ENCODE measurements at places on chromosomes 2 and 18.

DNA sequence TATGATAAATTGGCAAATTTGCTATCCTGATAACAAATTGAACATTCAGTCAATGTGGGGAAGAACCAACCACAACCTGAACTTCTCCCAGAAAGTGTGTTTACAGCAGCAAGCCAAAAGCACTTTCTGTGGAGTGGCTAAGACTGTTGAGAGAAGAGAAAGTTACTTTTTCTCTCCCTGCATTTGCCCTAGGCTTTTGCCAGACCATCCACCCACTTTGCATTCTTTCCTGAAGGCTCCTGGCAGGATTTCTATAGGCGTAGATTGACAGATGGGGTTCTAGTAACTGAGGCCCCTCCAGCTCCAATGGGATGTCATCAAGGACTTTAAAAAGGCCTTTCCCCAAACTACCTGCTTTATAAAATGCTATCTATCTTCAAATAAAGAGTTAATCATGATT lies 215.2 kb downstream of the GULP1 start:
- no peak for DNase-seq

DNA sequence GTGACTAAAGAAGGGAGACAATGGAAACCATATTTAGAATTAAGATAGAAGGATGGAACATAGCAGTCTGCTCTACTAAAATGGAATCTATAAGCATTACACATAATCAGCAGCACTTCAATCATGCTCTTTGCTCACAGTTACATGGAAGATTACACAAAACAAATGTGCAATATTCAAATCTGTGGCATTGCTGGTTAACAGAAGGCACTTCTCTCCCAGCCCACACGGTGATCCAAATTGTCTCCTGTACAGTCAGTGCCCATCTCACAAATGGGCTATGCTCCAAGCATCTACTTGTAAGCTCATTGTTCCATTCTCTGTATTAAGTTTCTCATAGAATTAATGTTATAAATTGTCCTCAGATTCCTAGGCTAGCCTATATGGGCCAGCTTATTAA lies 716.6 kb downstream of the NRXN1 start:
- no peak for DNase-seq

DNA sequence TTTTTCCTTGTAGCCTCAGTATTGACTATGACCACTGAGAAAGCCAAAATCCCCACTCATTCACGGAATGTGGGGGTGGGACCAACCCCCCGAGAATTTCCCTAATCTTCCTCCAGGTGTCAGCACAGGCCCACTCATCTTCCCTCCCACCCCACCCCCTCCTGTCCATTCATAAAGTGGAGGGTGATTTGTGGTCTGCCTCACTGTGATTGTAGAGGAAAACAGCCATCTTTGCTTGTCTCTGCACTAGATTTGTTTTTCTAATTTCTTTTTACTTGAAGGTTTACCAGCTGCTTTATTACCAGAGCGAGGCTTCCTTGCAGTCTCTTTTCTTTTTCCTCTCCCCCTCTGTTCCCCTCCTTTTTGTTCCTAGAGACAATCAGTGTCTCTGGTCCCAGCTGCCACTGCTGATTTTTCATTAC lies 171.8 kb downstream of the ICOS start:
- DNase-seq = no peak

DNA sequence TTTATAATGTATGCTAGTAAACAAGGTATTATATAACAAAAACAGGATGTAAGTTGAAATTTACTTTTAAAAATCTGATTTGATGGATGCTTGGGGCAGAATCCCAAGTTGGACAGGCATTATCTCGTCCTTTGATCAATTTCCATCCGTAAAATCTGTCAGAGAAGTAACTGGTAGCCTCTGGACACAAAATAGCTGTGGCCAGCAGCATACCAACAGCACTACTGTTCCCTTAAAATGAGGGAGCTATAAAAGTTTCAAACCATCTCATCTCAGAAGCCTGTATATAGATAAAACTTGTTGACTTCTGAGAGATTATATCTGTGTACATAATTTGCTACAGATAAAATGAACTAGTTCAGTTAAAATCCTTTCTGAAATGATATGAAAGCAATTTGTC lies 14.7 kb upstream of the METAP1D start:
- DNase-seq = no peak

- DNase-seq = no peak
Measured at GRCh38 chr18:47928466-47928865, 2.0 kb downstream of the SMAD2 start.

DNA sequence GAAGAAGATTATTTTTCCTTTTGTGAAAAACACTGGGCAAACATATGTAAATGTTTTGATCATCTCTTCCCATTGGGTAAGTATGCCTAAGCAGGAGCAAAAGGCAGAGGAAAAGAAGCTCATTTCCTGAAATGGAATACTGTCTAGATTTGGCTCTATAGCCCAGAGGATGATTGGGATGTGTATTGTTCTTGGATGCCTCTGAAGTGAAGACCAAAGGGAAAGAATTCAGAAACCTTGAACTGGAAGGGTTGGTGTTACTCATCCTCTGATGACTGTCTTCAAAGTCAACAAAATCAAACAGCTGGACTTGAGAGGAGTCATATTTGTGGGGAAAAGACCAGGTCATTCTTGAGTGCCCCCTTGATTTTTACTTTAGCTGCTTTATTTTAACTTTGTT lies 112.6 kb upstream of the NT5C1B start:
- DNase-seq = no peak

DNA sequence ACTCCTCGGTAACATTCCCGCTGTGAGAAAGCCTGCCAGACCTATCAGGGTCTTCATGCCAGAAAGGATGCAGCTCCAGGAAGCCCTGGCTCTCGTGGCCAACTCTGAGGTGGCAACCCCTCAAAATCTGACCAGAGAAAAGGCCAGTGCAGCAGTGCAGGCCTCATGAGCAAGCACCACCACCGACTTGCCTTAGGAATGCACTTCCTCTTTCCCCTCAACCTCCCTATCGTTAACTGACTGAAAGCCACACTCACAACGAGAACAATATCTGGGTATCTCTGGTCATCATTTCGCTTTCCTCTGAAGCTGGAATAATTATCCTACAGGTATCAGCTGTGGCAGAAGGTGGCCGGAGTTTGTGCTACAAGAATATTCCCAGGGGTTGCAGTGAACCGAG lies 101.4 kb upstream of the POU3F3 start:
- DNase-seq = no peak

- no peak for DNase-seq
Measured at GRCh38 chr2:191935247-191935646, 88.4 kb upstream of the CAVIN2 start.

DNA sequence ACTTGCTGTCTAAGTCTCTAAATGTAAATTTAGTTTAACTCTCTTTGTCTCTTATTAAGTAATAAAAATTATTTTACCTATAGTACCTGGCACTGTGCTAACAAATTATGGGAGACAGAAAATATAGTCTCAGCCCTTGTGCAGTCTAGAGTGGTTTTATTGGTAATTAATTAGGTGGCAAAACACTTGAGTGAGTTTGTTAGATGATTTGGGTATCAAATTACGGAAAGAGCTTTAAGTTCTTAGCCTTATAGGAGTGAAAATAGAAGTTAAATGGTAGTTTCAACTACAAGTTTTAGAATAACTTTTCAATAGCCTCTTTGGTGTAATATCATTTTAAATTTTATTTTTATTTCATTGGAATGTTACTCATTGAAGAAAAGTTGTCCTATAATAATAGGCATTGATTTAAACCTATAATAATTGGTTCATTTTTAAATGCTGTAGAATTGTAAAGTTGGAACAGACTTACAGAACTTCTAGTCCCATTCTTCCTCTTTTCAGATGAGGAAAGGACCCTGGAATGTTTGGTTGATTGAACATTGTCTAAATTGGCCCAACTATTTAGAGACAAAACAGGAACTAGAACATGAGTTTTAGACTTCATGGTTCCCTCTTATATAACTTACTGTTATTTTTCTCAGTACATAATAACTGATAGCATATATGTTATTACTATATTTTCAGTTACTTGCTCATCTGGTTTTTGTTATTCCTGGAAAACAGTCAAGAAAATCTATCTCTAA lies 10.2 kb upstream of the HTR2B start:
- DNase-seq = no peak

GRCh38 chr2:237474442-237474911 lies 12.6 kb upstream of the MLPH start:
- DNase-seq = no peak

- no peak for DNase-seq
Measured at GRCh38 chr18:5294113-5294456, 1.4 kb downstream of the ZBTB14 start.

GRCh38 chr2:131641414-131642206 lies 113.9 kb downstream of the CCDC74A start:
- no peak for DNase-seq

DNA sequence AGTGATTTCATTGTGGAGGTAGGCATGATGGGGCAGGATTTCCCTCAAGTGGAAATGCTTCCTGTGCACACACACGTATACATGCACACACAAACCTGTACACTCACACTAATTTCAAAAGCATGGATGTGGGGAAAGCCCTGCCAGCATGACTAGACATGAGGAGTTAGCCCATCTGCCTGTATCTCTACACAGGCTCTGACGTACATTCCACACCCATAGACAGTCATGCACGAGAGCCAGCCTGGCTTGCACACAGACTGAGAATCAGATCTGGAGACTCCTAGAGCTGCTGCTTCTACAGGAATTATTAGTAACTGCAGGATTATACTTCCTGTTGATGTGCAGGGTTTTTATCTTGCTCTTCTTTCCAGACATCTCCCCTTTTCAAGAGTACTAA lies 27.3 kb upstream of the NFU1 start:
- no peak for DNase-seq

GRCh38 chr2:68715353-68716041 lies 19.1 kb upstream of the ARHGAP25 start:
- DNase-seq = no peak

GRCh38 chr2:167431949-167432348 lies 543.7 kb downstream of the XIRP2 start:
- DNase-seq = no peak

GRCh38 chr18:10315522-10315921 lies 138.9 kb upstream of the APCDD1 start:
- no peak for DNase-seq

- DNase-seq = no peak
Measured at GRCh38 chr2:122094557-122094956, 339.1 kb downstream of the TSN start.

DNA sequence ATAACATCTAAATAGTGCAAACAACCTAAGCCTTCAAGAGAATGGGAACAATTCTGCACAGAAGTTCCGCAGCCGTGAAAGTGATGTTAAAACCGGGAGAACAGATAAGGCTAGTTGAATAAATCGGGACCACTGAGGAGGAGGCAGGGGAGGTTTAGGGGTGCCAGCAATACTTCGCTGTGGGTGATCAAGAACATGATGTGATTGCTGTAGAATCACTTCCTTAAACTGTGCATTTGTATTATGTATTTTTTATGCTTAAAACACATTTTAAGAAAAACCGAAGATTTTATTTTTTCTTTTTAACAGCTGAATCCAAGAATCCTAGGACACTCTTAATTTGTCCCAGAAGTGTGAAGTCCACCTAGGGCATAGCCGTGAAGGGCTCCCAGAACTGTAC lies 33.6 kb downstream of the TTC32 start:
- no peak for DNase-seq

DNA sequence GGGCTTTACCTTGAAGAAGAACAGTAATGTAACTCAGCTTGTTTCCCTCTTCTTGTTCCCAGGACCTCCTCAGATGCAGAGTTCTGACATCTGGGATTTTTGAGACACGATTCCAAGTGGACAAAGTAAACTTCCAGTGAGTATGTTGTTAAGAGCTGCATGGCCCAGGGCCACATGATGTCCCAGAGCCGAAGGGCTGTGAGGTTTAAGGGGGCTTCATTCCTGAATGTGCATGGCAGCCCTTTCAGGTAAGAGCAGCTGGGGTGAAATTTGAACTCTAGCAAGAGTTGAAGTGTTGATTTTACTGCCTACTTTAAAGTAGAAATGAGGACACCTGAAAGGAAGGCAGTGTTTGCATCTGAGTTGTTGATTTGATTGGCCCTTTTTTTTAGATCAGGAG lies 13.3 kb downstream of the CHMP1B start:
- no peak for DNase-seq

DNA sequence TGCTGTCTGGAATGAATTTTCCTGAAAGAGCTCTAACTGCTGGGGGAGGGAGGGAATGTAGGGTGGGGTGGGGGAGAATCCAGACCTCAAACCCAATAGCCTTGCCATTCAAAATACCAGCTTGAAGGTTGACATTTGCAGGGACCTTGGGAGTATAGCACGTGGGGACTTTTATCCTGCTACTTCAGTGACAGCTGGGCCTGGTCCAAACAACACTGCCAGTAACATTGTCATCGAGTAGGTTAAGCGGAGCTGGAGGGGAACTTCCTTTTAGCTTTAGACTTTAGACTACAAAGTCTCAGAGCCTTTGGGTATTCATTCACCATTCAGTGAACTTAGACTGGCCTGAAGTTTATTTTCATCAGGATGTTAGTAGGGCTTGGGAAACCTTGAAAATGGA lies 248.7 kb downstream of the MEIS1 start:
- no peak for DNase-seq

DNA sequence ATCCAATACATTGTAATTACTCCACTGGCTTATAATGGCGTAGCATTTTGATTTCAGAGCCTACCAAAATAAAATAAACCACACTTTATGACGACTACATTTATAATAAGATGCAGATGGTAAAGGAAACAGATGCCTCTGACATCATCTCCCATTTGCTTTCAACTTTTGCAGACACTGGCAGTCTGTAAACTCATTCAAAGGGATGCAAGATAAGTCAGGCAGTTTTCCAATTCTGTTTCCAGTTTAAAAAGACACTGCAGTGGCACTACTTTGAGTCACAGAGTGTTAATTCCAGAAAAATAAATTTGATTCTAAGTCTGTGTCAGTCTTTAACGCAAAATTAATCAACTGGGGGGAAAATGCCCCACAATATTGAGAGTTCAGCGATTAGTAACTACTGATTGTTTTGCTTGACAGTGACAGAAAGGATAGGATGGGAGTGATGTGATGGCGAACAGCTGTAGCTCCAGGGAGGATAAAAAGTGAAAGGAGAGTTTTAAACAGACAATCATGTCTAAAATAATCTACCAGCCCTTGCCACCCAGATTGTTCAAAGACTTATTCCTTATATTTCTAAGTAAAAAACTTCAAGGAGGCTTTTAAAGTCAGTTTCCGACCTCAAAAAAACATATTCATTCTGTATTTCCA lies 6.7 kb downstream of the DSEL start:
- DNase-seq = no peak
